ENCODE measurements at places on chromosomes 12 and 14. TPM values are rescaled to one million over a fixed set of nuclear protein-coding genes. Genes with fewer than 3 reads are reported as not detected.

- no peak for ATAC-seq
These were observed 39.4 kb downstream of the MVK start for GRCh38 chr12:109612975-109613502.

- no peak for ATAC-seq
These were observed 42.5 kb downstream of the CCDC88C start for GRCh38 chr14:91374879-91375702.

DNA sequence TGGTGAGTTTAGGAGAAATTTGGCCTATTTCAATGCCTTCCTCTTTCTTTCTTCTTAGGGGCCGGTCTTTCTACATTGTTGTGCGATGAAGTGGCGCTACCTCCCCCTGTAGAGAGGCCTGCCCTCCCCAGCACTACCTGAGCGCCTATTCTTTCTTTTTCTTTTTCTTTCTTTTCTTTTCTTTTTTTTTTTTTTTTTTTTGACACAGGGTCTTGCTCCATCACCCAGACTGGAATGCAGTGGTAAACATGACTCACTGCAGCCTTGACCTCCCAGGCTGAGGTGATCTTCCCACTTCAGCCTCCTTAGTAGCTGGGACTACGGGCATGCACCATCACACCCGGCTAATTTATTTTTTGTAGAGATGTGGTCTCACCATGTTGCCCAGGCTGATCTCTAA lies 136.1 kb upstream of the MAX start:
- ATAC-seq, result no peak

- ATAC-seq, result no peak
These were observed 38.0 kb downstream of the CHGA start for GRCh38 chr14:92960706-92961566.

CISTR gene
- total RNA-seq, result not detected

- no peak for ATAC-seq
These were observed 128.7 kb downstream of the KCNH5 start for GRCh38 chr14:62916551-62916950.

GRCh38 chr12:71242511-71242910 lies 84.7 kb upstream of the TSPAN8 start:
- ATAC-seq, result no peak

GRCh38 chr12:8069582-8069981 lies 3.4 kb upstream of the C3AR1 start:
- ATAC-seq, result no peak

SLC5A8 gene
- not detected for total RNA-seq

DNA sequence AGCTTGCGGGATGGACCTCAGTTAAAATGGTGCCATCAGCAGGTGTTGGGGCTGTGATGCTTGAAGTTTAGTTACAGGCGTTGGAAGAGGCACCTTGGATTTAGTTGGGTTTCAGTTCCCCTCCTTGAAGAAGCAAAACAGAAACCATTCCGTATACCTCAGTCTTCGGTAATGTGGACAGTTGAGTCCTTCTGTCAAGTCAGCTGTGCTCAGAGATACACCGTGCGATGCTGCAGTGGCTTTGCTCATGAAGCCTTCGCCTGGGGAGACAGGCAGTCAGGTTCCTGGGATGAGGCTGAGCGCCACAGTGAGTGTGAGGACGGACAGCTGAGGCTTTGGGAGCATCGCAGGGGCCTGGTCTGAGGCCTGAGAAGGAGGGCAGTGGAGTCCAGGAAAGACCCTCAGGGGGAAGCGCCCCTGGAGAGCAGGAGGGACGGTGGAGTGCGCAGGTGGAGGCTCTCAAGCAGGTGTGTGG lies 7.4 kb downstream of the RAN start:
- ATAC-seq, result no peak

GRCh38 chr14:31414190-31414833 lies 6.0 kb downstream of the HEATR5A start:
- no peak for ATAC-seq

- ATAC-seq, result no peak
These were observed 4.7 kb downstream of the PLEKHG6 start for GRCh38 chr12:6315184-6315583.

GRCh38 chr12:20547816-20548575 lies 147.1 kb upstream of the SLCO1C1 start:
- ATAC-seq, result no peak

APAF1 gene
- 18.6 TPM for total RNA-seq

- no peak for ATAC-seq
These were observed 63.2 kb upstream of the RIC8B start for GRCh38 chr12:106711316-106711715.

BMAL2 gene
- total RNA-seq, result 8.7 TPM

DNA sequence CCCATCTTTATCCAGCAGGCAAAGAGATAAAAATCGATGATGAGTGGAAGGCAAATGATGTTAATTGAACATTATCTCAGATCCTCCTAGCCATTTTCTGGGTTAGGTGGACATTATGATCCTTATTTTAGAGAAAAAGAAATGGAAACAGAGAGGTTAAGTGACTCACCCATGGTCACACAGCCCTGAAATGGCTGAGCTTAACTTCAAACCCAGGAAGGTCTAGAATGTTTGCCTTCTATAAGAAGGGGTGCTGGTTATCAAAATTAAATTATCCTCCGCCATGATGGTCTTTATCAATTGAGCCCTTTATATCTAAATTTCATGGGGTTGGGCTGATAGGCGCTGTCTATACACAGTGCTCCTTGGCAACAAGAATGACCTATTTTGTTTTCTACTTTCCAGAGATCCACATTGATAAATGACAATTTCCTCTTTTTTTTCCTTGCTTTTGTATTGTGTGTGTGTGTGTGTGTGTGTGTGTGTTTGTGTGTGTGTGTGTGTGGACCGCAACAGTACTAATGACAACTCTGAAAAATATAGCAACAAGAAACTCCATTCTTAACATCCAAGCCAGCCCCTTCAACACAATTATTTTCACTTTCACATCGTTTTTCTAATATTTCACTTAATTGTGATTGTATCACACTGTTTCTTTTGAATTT lies 571.9 kb downstream of the VRK1 start:
- ATAC-seq, result no peak

DNA sequence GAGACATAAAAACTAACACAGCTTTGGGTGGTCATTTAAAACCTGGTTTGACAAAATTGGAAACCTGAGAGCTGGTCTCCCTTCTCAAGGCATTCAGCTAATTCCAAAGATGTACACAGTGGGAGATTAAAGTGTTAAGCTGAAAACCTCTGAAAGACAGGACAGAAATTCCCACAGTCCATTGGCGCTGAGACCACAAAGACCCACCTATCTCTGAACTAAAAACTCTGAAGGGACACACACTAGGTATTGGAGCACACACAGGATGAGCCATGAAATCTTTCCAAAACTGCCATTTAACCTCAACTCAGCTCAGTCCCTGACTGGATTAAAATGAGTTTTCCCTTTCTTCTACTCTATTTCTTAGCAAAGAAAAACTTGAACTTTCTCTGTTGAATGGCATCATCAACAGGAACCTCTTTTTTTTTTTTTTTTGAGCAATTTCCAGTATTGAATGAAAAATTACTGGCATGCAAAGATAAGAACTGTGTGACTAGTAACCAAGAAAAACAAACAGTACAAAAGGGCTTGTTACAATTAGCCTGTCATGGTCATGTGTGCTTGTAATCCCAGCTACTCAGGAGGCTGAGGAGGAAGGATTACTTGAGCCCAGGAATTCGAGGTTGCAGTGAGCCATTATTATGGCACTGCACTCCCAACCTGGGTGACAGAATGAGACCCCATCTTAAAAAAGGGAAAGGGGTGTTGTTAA lies 82.4 kb downstream of the IPO8 start:
- ATAC-seq, result no peak

LALBA gene
- not detected for total RNA-seq

DNA sequence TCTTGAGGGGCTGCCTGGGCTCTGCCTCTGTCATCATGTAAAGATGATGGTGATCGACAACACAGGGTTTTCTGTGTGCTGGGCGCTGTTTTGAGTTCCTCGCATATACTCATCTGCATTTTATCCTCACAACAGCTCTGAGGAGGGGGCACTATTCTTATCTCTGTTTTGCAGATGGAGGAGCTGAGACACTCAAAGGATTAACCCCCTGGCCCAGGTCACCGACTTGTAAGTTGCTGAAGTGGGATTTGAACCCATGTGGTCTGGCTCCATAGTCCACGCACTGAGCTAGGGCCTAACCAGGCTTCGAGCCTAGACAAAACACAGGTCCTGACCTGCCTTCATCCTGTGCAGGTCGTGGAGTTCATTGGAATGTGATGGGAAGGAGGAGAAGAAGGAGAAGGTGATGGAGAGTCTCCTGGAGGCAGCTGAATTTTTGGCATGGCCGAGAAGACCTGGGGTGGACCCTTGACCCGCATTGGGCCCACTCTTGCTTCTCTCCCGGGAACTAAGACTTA lies 140.0 kb downstream of the ASCL4 start:
- ATAC-seq, result no peak

CLEC12A gene
- total RNA-seq, result not detected

CCDC38 gene
- total RNA-seq, result not detected

PPP1R1A gene
- 8.9 TPM for total RNA-seq

Measured in gastroesophageal sphincter (tissue), 4 donors.